ENCODE measurements at places on chromosomes 5 and 9. TPM values are rescaled to one million over a fixed set of nuclear protein-coding genes. Genes with fewer than 3 reads are reported as not detected.

The STC2 gene
- 0.82 TPM for total RNA-seq

The FCN2 gene
- not detected for total RNA-seq

The RAI14 gene
- total RNA-seq, result 9.6 TPM

The TNFSF15 gene
- total RNA-seq, result 1.7 TPM

The AQP7 gene
- total RNA-seq, result 6.4 TPM

The QRFP gene
- total RNA-seq, result not detected

The B4GALT1 gene
- total RNA-seq, result 185 TPM

The CDC25C gene
- total RNA-seq, result 0.14 TPM

The LHX2 gene
- total RNA-seq, result not detected

The RELL2 gene
- 3.9 TPM for total RNA-seq

The PGGT1B gene
- 9.1 TPM for total RNA-seq

The SLC46A2 gene
- total RNA-seq, result 0.80 TPM

GRCh38 chr5:113552620-113553019, 39.1 kb downstream of the YTHDC2 start:
- no peak overlapping the region for H3K4me3 ChIP-seq
- no peaks in the 10 kb centered on the region for H3K27me3 ChIP-seq
- no peaks in the 10 kb centered on the region for H3K36me3 ChIP-seq

- H3K27ac ChIP-seq, result peak overlapping the region; percentile 86
- H3K4me3 ChIP-seq, result peak overlapping the region; percentile 72
- peak; percentile 89 for DNase-seq
- no peaks in the 10 kb centered on the region for H3K27me3 ChIP-seq
These were observed 87.8 kb upstream of the TNFAIP8 start for GRCh38 chr5:119267958-119268386.

DNA sequence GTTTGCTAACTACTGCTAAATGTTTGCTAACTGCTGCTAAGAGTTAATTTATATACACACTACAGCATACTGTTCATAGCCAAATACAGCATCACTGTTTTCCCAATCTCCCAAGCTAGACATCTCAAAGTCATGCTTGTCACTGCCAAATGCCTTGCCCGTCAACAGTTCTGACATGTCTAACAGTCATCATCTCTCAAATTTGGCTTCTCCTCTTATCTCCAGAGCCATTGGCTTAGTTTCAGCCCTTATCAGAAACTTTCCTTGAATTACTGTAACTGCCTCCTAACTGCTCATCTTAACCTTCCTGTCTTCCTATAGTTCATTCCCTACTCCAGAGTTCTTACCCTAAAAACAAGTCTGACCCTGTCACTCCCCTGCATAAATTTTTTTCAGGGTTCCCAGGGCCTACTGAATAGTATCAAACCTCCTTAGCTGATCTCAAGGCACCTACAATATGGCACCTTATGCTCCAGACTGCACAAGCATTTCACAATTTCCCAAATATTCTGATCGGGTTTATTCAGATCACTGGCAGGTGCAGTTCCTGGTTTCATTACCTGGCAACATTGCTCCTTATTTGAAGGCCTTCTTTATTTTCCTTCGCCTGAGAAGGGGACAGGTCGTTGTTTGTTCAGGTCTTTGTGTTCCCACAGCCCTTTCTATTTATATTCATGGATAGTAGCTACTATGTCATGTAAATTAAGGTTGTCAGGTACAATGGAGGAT, 55.9 kb upstream of the ANKRD55 start:
- H3K36me3 ChIP-seq, result no peaks in the 10 kb centered on the region
- no peak overlapping the region for H3K4me3 ChIP-seq
- no peak for DNase-seq

DNA sequence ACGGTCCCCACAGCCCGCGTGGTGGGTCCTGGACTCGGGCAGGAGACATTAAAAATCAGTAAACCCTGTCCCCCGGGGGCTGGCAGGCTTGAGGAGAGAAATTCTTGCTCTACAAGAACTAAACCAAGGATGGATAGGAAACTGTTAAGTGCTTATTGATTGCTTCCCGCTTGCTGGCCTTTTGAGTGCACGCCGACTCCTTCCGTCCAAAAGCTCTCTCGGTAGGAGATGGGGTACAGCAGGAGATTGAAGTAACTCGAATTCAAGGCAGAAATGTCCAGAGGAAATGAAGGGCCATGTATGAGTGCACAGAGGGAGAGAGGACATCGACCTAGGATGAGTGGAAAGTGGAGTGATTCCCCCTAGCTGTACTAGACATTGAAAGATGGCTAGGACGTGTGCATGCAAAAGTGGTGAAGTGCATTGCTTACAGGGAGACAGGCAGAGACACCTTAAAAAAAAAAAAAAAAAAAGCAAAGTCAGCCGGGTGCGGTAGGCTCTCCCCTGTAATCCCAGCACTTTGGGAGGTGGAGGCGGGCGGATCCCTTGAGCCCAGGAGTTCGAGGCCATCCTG, 923 bp downstream of the RECK start:
- no peaks in the 10 kb centered on the region for H3K27me3 ChIP-seq
- H3K4me3 ChIP-seq, result peak overlapping the region; percentile 95
- DNase-seq, result no peak

DNA sequence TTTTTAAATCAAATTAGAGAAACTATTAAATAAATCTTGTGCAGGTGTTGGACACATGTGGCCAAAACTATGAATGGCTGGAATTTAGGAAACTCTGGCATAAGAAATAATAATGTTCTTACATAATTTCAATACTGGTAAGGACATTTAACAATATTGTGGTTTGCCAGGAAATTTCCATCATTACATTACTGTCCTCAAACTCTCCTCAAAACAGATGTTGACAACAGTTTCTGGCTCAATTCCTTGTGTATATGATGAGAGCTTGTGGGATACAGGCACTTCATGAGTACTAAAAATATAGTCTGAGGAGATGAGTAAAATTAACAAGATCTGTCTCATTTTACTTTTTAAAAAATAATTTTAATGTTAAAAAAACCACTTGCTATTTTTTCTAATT, 27.9 kb downstream of the MCTP1 start:
- no peaks in the 10 kb centered on the region for H3K4me1 ChIP-seq
- no peak for DNase-seq
- H3K4me3 ChIP-seq, result no peak overlapping the region
- no peaks in the 10 kb centered on the region for H3K27me3 ChIP-seq
- no peak overlapping the region for H3K27ac ChIP-seq

- H3K4me1 ChIP-seq, result peaks cover 5% of the 10 kb centered on the region
- peak; percentile 71 for DNase-seq
- H3K4me3 ChIP-seq, result no peak overlapping the region
- no peaks in the 10 kb centered on the region for H3K27me3 ChIP-seq
These were observed 2.7 kb upstream of the ANP32B start for GRCh38 chr9:97980479-97980803.

GRCh38 chr5:109693535-109694400, 4.0 kb downstream of the MAN2A1 start:
- H3K4me3 ChIP-seq, result no peak overlapping the region
- no peak for DNase-seq
- no peaks in the 10 kb centered on the region for H3K36me3 ChIP-seq
- H3K4me1 ChIP-seq, result no peaks in the 10 kb centered on the region
- H3K27ac ChIP-seq, result no peak overlapping the region

- H3K4me3 ChIP-seq, result no peak overlapping the region
- peak overlapping the region; percentile 100 for H3K27ac ChIP-seq
- H3K27me3 ChIP-seq, result no peaks in the 10 kb centered on the region
- DNase-seq, result no peak
- H3K4me1 ChIP-seq, result no peaks in the 10 kb centered on the region
- no peaks in the 10 kb centered on the region for H3K36me3 ChIP-seq
These were observed 4.7 kb downstream of the ZFAND5 start for GRCh38 chr9:72360324-72360723.

DNA sequence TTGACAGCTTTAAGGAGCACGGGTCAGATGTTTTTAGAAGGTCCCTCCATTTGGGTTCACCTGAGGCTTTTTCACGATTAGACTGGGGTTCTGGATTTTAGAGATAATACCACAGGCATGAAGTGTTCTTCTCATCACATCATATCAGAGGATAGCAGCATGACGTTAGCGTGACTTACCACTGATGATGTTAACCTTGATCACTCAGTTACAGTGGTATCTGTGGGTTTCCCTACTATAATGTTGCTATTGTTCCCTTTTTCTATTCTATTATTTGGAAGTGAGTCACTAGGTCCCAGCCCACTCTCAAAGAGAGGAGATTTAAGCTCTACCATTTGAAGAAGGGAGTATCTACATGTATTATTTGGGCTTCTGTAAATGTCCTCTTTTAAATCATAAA, 300.0 kb downstream of the MAST4 start:
- H3K27me3 ChIP-seq, result no peaks in the 10 kb centered on the region
- no peaks in the 10 kb centered on the region for H3K36me3 ChIP-seq
- H3K4me1 ChIP-seq, result no peaks in the 10 kb centered on the region
- H3K27ac ChIP-seq, result no peak overlapping the region
- H3K4me3 ChIP-seq, result no peak overlapping the region
- no peak for DNase-seq

DNA sequence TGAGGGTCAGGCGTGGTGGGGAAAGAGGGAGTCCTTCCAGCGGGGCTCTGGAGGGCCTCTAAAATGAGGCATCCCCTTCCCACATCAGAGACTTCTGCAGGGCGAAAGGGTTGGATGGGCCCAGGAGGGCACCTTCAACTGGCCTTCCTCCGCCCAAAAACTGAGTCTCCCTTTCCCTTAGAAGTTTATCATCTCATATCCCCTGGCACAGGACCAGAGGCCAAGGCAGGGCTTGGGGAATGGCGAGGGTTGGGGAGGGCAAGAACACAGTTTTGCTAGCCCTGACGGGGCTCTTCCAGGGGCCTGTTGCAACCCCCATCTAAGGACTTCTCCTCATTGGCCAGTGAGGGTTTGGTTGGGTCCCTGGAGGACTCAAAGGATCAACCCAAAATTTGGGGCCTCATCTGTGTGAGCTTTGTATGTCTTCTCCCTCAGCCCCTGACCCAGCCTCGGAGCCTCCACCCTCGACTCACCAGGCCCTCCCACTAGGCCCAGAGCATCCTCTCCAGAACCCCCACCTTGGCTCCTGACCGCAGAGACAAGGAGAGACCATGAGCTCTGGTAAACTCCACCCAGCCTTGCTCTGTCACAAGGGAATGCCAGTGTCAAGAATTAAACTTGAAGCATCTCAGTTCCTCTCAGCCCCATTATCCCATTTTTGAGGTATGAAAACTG, 24.1 kb downstream of the AQP7 start:
- no peaks in the 10 kb centered on the region for H3K4me1 ChIP-seq
- H3K4me3 ChIP-seq, result no peak overlapping the region
- no peaks in the 10 kb centered on the region for H3K36me3 ChIP-seq
- H3K27ac ChIP-seq, result no peak overlapping the region

DNA sequence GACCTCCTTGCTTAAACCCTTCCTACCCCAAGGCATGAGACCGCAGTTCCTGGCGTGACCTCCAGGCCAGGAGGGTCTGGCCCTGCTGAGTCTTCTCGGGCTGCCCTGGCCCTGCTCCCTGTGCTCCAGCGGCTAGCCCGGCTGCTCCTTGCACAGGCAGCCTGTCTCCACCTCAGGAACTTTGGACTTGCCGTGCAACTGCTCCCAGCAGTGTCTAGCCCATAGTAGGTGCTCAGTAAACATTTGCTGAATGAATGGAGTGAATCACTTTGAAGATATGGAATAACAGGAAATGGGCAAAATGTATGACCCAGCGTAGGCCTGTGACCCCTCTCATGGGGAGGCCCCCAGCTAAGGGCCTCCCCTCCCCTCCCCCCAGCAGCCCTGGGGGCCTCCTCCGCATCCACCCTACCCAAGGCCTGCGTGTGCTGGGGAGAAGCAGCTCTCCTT, 127.1 kb downstream of the ZNF354C start:
- no peak for DNase-seq
- H3K27me3 ChIP-seq, result no peaks in the 10 kb centered on the region
- no peaks in the 10 kb centered on the region for H3K4me1 ChIP-seq
- no peaks in the 10 kb centered on the region for H3K36me3 ChIP-seq
- H3K27ac ChIP-seq, result no peak overlapping the region

- H3K27ac ChIP-seq, result no peak overlapping the region
- H3K36me3 ChIP-seq, result no peaks in the 10 kb centered on the region
- H3K4me3 ChIP-seq, result no peak overlapping the region
- no peaks in the 10 kb centered on the region for H3K4me1 ChIP-seq
These were observed 15.0 kb downstream of the ICE1 start for GRCh38 chr5:5437227-5438172.

- H3K27me3 ChIP-seq, result no peaks in the 10 kb centered on the region
- DNase-seq, result no peak
- no peaks in the 10 kb centered on the region for H3K4me1 ChIP-seq
- H3K36me3 ChIP-seq, result no peaks in the 10 kb centered on the region
These were observed 47.1 kb downstream of the MAPKAP1 start for GRCh38 chr9:125659954-125660353.

DNA sequence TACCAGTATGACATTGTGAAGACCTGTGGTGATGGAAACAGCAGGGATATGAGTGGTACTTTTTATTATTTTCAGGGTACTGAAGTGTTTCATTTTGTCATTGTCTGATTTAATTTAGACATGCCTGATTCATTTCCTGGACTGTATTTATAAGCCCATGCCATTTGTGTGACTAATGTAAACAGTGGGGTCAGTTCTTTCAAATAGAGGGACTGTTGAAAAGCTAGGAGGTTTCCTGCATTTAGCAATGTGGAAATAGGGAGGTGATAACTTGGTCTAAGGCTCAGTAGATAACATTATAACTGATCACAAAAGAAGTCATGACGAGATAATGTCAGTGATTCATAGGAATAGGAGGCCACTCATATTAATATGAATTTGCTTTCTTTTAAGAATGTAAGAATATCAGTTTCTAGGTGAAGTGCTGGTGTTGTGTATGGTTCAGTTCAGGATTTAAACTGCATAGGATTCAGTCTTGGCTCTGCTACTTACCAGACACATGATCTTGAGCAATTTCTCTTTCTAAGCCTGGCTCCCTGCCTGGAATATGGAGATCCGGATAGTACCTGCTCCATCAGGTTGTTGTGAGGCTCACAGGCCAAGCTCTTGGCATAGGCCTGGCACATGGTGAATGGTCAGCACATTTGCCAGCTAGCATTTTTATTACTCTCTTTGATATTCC, 7.5 kb downstream of the RASGRF2 start:
- no peaks in the 10 kb centered on the region for H3K4me1 ChIP-seq
- H3K27ac ChIP-seq, result peak overlapping the region; percentile 56
- H3K4me3 ChIP-seq, result no peak overlapping the region
- H3K27me3 ChIP-seq, result no peaks in the 10 kb centered on the region
